Naive B cell (primary cell): ENCODE measurements at places on chromosomes 6 and 20.

GRCh38 chr20:34112600-34113101 lies 608 bp upstream of the EIF2S2 start:
- no peak for DNase-seq

DNA sequence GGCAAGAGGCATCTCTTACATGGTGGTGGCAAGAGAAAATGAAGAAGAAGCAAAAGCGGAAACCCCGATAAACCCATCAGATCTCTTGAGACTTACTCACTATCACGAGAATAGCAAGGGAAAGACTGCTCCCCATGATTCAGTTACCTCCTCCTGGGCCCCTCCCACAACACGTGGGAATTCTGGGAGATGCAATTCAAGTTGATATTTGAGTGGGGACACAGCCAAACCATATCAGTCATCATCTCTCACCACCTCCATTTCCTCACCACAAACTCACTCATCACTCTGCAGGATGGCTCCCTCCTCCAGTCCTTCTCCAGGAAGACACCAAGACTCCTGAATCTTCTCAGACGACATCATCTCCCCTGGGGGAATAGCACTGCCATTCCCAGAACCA lies 25.8 kb upstream of the SLC16A10 start:
- no peak for DNase-seq

DNA sequence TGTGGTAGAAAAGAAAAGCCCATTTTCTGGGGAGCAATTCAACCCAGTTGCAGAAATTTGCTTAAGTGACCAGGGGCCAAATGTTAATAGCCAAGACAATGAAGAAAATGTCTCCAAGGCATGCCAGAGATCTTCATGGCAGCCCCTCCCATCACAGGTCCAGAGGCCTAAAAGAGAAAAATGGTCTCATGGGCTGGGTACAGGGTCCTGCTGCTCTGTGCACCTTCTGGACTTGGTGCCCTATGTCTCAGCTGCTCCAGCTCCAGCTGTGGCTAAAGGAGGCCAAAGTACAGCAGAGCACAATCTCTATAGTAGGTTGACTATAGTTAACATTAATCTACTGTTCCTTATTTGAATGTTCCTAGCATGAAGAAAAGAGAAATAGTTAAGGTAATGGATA lies 44.7 kb downstream of the FRK start:
- no peak for DNase-seq

DNA sequence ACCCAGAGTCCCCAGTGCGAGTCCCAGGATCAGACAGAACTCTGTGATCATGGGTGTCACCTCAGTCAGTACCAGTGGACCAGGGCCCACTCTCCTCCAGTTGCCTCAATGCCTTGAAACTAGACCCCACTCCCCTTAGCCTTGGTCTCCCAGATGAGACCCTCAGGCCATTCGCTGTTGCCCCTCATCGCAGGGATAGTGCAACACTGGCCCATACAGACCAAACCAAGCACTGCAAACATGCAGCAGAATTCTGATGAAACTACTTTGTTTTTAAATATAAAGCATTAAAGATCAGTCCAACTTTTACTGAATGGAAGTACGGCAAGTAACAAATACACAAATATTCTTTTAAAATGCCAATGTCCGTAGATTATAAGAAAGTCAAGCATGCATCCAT lies 101.2 kb upstream of the NT5E start:
- DNase-seq = no peak

DNA sequence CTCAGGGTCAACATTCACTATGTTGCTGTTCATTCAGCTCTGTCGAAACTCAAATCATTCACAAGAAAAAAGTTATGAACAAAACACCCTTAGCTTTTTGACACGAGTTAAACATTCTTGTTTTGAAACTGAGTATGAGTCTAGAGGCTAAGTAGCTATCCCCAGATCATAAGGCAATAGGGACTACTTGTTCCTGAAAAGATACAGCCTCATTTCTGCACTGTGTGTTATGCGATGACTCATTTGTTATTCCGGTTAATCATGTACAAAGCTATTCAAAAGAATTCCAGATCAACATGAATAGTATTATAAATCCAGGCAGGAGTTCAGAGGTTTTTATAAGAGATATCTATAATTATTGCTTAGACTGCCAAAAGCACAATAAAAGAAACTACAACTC lies 908.0 kb downstream of the QKI start:
- DNase-seq = no peak

DNA sequence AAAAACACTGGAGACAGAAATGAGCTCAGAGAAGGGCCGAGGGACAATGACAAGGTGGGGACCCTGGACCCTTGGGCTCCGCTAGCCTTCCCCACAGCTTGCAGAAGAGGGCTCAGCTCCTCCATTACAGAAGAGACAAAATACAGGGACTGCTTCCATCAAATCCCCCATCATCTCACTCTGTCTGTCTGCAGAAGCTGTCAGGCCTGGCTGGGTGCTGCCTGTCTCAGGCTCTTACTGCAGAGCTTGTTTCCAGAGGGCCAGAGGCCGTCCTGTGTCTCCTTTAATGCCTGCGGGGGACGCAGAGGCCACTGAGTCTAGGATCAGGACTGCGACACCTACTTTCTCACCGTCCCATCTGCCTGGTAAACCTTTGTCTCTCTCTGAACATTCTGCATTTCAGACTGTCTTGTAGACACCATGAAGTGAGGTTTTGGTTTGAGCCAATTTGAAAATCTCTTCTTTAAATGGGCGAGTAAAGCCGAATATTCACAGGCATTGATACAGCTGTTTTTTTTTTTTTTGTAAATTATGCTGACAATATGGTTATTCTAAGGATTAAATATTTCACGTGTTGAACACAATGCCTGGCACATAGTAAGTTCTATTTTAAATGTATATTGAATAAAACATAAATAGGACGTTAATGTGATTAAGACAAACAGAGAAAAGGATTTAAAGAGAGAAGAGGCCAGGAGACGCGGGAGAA lies 28.3 kb downstream of the RNASET2 start:
- DNase-seq = no peak

- DNase-seq = no peak
These were observed 529.6 kb upstream of the RNF217 start for GRCh38 chr6:124432620-124433019.

DNA sequence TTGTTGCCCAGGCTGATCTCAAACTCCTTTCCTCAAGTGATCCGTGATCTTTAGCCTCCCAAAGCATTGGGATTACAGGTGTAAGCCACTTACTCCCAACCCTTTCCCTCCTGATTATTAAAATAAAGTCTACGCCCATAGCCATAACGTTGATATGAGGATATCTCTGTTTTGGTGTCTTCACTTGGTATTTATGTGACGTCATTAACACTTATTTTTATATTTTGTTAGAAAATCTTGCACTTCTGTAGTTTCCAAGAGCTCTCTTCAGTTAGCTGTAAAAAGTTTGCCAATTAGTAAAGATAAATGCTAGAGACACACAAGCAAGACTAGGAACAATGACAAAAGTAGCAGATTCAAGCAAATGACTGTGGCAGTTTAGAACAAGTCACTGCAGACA lies 115.6 kb upstream of the HSF2 start:
- DNase-seq = no peak

GRCh38 chr6:166597711-166598440 lies 11.4 kb upstream of the RAMACL start:
- DNase-seq = no peak

DNA sequence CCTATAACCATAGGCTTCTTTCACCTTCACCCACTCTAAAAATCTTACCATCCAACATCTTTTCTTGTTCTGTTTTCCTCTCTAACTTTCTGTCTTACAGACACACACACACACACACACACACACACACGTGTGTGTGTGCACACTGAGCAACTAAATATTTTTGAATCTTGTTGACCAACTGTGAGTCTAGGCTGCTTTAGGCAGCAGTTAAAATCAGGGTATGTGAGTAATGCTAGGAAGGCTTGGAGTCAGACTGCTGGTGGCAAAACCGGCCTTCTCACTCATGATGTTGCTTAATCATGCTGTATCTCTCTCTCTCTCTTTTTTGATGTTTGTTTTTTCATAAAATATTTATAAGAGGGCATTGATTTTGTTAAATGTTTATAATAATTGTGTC lies 103.1 kb upstream of the TBX18 start:
- no peak for DNase-seq

DNA sequence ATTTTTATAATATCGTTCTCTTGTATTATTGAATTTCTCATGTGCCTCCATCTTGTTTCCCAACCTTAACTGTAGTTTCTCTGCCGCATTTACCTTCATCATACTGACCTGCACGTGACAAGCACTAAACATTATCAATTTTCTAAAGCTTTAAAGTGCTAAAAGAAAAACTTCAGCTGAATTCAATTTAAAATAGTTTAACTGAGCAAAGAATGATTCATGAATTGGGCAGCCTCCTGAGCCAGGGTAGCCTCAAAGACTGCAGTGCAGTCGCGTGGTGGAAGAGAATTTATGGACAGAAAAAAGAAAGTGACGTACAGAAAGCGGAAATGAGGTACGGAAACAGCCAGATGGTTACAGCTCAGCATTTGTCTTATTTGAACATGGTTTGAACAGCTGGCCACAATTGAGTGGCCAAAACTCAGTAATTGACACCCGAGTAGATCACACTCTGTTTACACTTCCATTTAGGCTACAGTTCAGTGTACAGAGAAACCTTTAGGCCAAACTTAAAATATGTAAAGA lies 4.2 kb upstream of the ZDHHC14 start:
- DNase-seq = no peak

GRCh38 chr6:42434237-42434636 lies 17.5 kb downstream of the TRERF1 start:
- DNase-seq = no peak

DNA sequence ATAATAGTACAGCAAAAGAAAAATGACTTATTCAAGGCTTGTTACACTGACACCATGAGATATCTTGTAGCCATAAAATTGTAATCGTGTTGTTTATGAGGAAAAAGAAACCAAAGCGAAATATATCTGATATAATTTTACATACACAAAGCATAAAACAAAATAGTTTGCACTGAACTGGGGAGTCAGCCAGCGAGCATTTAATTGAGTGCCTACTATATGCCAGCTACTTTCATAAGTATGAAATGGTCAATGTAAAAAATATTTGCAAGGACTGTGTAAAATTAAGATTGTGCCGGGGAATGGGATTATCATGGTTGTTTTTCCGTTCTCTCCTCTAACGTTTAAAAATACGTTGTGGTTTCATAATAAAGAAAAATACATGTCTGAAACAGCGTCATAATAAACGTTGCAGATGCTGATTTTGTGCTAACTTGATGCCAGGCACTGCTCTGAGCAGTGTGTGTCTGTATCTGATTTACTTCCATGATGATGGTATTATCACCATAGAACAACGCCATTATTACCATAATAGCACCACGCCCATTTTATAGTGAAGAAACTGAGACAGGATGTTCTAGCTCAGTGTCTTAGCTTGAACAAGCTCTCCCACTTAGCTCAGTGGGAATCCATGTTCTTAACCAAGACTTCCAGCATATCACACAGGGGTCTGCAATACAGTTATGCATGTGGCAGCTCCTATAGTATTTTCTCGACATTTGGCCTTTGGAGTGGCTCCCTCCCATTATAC lies 144.6 kb downstream of the BCAS1 start:
- no peak for DNase-seq

DNA sequence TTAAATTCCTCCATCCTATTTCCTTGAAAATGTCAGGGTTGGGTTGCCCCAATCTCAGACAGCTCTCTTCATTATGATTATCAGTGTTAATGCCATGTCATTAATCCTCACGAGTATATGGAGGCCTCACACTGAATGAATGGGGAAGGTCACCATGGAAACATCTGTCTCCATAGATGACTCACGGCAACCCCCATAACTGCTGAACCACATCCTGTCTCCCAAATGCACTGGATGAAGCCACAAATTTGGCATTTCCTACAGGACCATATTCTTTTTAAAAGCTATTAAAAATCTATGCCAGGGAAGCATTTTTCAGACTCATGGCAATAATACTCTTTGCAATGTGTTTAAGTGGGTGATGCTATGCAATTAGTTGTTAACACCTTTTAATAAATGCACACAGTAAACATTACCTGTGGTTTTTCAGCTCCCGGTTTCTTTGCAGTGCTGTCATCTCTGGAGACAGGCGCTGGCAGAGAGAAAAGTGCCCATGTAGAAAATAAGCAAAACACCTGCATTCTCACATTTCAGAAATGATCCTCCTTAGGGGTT lies 80.1 kb upstream of the PTPRK start:
- DNase-seq = no peak

DNA sequence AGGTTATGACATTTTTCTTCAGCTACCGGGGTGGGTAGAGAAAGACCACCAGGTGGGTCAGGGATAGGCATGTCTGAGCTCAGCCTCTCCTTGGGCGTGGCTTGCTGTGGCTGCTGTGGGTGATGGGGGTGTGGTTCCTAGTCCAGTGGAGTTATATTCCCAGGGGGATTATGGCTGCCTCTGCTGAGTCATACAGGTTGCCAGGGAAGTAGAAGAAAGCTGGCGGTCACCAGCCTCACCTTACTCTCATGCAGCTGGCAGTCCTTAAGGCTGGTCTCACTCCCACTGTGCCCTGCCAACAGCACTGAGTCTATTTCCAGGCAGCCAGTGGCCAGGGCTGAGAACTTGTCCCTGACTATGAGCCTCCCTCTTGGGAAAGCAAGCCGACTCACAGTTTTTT lies 130.0 kb downstream of the SCP2D1 start:
- no peak for DNase-seq

DNA sequence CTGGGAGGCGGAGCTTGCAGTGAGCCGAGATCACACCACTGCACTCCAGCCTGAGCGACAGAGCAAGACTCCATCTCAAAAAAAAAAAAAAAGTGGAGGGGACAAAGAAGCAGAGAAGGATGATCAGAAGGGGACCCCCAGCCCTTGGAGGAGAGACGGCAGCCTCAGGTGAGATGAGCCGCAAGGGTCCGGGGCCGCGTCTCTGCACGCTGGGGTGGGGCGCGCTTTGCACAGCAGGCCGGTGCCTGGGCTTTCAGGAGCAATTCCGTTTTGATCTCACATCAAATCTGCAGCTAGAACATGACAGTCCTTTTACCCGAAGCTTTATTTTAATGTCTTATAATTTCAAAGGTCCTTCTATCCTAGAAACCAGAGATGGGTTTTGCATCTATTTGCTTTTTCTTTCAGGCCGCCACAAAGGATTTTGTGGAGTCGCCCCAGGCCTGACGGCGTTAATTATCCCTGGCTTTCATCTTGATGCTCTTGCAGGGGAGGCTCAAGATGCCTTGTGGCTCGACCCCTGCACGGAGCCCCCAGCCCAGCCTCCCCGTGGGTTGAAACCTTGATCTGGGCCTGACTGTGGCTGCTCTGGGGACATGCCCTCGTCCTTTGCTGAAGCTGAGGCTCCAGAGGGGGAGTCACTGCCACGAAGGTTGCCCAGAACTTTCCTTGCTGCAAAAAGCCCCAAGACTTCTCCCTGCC lies 17.3 kb downstream of the HRH3 start:
- DNase-seq = no peak

GRCh38 chr6:45199554-45199953 lies 128.6 kb upstream of the RUNX2 start:
- no peak for DNase-seq

DNA sequence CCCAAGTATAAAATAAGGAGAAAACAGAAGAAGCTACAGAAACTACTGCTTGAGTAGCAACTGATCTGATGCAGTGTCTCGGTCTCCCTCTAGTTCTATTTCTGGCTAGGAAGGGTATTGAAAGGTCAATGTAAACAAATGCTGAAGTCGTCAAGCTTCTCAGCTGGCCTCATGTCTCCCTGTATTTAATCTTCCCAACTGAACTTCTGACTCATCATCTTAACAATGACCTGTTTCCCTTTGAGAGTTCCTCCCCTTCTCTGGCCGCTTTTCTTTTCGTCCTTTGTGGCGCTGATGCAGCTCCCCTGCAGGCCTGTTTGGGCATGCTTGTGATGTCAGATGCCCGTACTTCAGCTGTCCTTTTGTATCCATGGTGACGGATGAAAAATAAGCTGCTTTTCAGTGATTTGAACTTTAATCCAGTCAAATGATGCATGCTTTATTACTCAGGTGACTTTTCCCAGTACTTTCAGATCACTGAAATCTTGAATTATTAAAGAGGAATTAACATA lies 7.8 kb upstream of the LCA5 start:
- DNase-seq = peak; percentile 28
